Activated CD4-positive, alpha-beta T cell treated with anti-CD3 and anti-CD28 coated beads for 36 hours (primary cell): ENCODE measurements at places on chromosomes 7 and 10. TPM values are rescaled to one million over a fixed set of nuclear protein-coding genes. Genes with fewer than 3 reads are reported as not detected.

GHRHR gene
- total RNA-seq = not detected

AGR3 gene
- total RNA-seq = not detected

CYP2C18 gene
- total RNA-seq = 0.62 TPM

FBXL13 gene
- 0.83 TPM for total RNA-seq

ACSM6 gene
- total RNA-seq = not detected
